ENCODE measurements at places on chromosomes 3 and 15. TPM values are rescaled to one million over a fixed set of nuclear protein-coding genes. Genes with fewer than 3 reads are reported as not detected.

SCG3 gene
- total RNA-seq = not detected

AMIGO3 gene
- not detected for total RNA-seq

HGD gene
- 0.49 TPM for total RNA-seq

OR5K2 gene
- not detected for total RNA-seq

ACAD11 gene
- total RNA-seq = 21.5 TPM
